A549 treated with RU486 at 1 μM for 4 hours (cell line): ENCODE measurements at places on chromosomes 1 and 21. TPM values are rescaled to one million over a fixed set of nuclear protein-coding genes. Genes with fewer than 3 reads are reported as not detected.

The SLC16A4 gene
- 23.6 to 41.3 TPM (median 38.5 TPM) in 5 replicates for total RNA-seq

The ITGB3BP gene
- 6.1 to 29.7 TPM (median 25.1 TPM) in 5 replicates for total RNA-seq

The RAP1A gene
- 21.1 to 31.2 TPM (median 25.9 TPM) in 5 replicates for total RNA-seq

The OR2T29 gene
- not detected in 5 replicates for total RNA-seq

The VWA5B1 gene
- total RNA-seq, result not detected in 5 replicates

The TRIM45 gene
- 0.87 to 1.7 TPM (median 1.4 TPM) in 5 replicates for total RNA-seq
